ENCODE measurements at places on chromosomes 11 and 22.

- DNase-seq = no peak
These were observed 11.1 kb downstream of the UFD1 start for GRCh38 chr22:19467912-19468311.

GRCh38 chr11:60170566-60170965, 12.3 kb downstream of the MS4A6A start:
- DNase-seq = peak; percentile 55

- no peak for DNase-seq
These were observed 2.9 kb upstream of the NXPE4 start for GRCh38 chr11:114598461-114598860.

GRCh38 chr11:75022759-75023396, 34.1 kb downstream of the NEU3 start:
- peak; percentile 57 for DNase-seq

GRCh38 chr22:39178206-39179111, 26.0 kb upstream of the CBX7 start:
- no peak for DNase-seq

GRCh38 chr11:11604370-11604990, 17.3 kb downstream of the GALNT18 start:
- no peak for DNase-seq

- DNase-seq = no peak
These were observed 75.4 kb upstream of the ADSL start for GRCh38 chr22:40270748-40271373.

DNA sequence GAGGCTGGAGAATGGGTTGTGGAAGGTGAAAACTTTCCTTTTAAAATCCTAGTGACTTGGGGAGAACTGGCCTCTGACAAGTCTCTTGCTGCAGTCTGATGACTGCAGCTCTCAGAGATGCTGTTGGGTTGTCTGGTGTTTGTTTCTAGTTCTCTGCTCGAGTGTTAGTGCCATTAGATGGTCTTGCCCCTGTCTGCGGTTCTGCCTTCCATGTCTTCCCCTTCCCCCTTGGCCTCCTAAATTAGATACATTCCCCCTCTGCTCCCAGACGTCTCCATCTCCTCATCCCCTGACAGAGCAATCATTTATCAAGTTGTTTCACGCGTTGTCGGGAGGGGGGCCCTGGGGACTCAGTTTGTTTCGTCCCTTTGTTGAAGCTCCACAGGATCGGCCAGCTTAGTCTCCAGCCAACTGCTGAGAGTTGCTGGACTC, 67.7 kb downstream of the CECR2 start:
- no peak for DNase-seq

GRCh38 chr11:69814902-69815301, 4.3 kb downstream of the FGF3 start:
- no peak for DNase-seq

DNA sequence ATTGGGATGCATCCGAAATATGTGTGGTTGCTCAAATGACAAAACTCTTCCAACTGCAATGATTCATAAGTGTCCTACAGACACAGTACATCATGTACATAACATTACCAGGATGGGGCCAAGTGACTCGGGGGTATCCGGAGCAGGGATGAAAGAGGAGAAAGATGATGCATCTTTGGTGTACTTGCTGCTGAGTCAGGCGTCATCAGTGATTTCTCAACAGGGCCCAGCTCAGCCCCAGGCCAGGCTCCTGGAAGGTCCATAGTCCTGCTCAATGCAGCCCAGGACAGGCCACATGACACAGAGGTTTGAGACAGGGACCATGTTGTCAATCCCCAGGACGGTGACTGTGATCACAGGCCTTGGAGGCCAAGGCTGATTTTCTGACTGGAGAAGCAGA, 59.3 kb downstream of the GGTLC2 start:
- DNase-seq = peak; percentile 29

- DNase-seq = no peak
These were observed 671.7 kb downstream of the BRD1 start for GRCh38 chr22:49155770-49156580.

DNA sequence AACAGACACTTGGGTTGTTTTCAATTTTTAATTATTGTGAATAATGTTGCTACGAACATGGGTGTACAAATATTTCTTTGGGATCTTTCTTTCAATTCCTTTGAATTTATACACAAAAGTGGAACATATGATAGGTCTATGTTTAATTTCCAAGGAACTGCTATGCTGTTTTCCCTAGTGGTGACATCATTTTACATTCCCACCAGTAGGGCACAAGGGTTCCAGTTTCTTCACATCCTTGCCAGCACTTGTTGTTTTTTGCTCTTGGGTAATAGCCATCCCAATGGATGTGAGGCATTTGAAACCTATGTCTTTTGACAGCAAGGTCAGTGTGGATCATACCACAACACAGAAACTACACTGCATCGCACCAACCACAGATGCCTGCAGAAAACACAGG, 41.8 kb upstream of the SCN3B start:
- DNase-seq = no peak
